ENCODE measurements at places on chromosomes 6 and 20.
A peak's percentile ranks its signal among the peaks of the same experiment; 100 is the strongest.

DNA sequence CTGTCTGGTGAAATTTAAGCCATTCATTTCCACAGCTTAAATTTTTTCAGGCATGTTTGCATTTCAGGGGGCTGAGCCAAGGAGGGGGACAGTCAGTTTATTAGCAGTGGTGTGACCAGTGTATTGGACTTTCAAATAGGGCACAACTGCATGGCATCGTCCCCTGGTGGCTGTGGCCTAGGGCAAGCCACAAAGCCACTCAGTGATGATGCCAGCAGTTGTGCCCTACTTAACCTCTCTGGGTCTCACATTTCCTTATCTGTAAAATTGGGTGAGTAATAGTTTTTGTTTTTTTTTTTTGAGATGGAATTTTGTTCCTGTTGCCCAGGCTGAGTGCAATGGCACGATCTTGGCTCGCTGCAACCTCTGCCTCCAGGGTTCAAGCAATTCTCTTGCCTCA lies 48.0 kb downstream of the CDC5L start:
- DNase-seq: no peak

- no peak for DNase-seq
Measured at GRCh38 chr20:62832212-62832922, 15.5 kb downstream of the COL9A3 start.

DNA sequence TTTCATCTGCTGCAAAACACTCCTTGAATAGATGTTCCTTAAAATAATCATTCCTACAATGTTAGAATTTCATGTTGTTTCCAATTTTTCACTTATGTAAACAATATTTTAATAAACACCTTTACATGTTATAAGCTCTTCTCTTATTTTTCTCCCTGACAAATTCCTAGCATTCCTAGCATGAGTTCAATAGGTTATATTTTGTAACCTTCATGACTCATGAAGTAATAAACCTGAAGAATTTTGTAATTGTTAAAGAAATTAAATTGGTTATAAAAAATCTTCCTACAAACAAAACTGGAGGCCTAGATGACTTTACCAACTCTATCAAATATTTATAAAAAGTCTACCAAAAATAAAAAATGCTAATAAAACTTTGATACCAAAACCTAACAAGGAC lies 66.3 kb downstream of the NT5E start:
- peak; percentile 9 for DNase-seq

DNA sequence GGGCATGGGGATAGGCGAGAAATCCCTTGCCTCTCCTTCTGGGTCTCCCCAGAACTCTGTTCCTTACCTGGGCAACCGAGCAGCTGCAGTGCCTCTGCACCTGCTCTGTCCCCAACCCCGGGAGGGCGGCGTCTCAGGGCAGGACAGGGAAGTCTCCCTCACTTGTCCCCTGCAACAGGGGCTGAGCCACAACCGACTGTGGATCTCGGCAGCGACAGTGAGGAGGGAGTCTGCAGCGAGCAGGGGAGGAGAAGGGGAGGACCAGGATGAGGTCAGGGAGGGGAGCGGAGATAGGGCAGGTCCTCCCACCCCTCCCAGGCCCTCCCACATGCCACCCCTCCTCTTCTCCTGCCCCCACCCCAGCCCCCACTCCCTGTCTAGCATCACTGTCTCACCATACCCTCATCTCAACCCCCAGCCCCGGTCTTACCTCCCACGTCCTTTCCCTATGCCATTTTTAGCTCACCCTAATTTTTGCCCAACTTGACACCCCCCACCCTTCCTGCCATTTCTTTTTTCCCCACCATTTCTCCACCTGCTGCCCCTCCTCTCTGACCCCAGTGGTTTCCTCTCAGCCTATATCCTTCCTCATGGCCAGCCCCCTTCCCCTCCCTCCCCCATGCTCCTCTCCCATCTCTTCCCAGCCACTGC lies at the start of gene TNXB:
TNXB (minus strand) TSS at position 225 of the 651 bp plus-strand sequence. CDS start 11,140 bp downstream, outside the sequence.
- DNase-seq: no peak

DNA sequence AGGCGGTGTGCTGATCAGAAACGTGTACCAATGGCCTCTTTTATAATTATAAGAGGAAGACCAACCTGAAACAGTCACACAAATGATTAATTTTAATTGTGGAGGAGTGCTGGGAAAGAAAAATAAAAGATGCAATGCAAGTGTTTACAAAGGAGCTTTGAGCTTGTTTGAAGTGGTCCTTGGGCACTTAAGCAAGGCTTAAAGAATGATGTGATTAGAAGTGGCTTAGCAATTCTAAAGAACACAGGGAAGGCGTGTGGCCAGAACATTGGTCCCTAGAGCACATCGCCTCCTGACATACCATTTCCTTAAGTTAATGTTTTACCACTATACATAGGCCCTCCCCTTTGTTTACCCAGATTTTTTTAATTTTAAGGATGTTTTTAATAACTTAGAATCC lies 26.1 kb downstream of the PTPN1 start:
- no peak for DNase-seq

GRCh38 chr6:157961832-157962575 lies 19.7 kb upstream of the SYNJ2 start:
- DNase-seq: no peak

- no peak for DNase-seq
Measured at GRCh38 chr6:31541059-31541657, 645 bp downstream of the DDX39B start.

- peak; percentile 16 for DNase-seq
Measured at GRCh38 chr6:106783640-106784566, 154.5 kb downstream of the QRSL1 start.

GRCh38 chr6:112231594-112232060 lies 22.7 kb downstream of the LAMA4 start:
- DNase-seq: no peak

DNA sequence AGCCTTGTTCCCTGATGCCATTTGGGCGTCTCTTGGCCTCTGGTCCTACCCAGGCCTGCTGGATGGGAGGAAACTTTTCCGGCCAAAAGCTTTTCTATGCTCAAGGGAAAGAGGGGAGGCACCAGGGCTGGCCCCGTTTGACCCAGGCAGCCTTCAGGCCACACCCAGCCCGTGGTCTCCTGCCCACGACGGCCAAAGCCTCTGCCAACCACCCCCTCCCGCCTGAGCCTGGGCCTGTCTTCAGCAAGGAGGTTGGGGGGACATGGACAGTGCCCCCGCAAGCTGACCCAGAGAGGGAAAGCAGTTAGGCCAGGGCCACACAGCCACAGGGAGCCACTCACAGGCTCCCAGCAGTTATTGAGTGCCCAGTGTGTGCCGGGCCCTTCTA lies 49.5 kb downstream of the SRC start:
- DNase-seq: no peak

DNA sequence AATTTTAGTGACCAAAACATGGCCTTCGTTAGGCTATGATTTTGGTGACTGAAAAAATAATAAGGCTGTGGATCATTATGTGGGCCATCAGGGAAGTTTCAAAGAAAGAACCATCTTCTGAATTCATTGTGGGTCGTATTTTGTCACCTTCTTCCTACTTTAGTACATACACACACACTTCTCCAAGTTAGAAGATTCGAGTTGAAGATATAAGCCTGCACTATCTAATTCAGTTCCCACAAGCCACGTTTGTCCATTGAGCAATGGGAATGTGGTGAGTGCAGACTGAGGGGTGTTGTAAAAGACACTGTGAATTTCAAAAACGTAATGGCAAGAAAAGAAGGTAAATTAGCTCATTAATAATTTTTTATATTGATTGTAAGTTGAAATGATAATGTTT lies 766.0 kb downstream of the KIF16B start:
- DNase-seq: no peak

DNA sequence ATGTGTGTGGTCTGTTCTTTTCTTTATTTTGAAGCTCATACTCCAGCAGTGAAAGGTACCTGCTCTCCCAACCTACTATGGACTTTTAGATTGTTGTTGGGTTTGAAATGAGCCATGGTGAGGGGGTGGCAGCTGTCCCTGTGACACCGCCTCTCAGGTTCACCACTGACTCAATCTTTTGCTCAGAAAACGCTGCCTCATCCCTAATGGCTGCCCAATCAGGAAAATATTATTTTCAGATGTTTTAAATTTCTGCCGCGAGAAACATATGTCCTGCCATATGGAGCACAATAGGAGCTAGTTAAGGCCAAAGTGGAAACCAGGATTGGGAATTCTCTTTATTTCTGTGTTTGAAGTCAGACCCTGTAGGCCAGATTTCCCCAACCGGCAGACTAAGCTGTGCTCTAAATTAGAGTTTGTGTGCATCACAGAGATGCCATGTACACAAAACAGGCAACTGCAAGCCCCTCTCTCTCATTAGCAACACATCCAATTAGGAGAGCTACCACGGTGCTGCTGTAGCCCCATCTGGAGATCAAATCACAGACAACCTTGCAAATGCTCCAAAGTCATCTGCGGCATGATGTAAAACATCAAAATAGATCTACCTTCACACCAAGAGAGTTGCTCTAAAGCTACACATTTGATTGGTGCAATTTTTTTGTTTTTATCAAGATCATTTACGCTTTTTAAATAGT lies 144.1 kb upstream of the BACH2 start:
- no peak for DNase-seq

GRCh38 chr6:116400328-116400727 lies 29.6 kb downstream of the DSE start:
- DNase-seq: no peak

DNA sequence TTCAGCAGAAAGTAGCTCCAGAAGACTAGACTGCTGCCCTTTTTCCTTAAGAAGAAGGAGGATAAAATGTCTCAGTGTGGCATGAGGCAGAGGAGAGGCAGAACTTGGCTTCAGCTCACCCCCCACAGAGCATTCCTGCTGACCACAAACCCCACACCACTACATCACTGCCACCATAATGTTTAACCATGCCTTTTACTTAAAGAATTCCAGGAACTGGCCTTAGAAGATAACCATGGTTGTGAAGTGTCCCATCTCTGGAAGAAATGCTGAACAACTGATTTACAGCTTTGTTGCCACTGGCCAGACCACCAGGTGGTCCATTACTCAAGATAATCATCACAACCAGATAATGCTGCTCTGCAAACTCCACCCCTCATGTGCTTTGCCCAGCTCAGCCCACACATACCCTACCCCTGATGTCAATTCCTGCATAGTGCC lies 154.1 kb downstream of the CD24 start:
- peak; percentile 12 for DNase-seq

- DNase-seq: peak; percentile 6
Measured at GRCh38 chr6:139820210-139820609, 445.8 kb upstream of the CITED2 start.

- no peak for DNase-seq
Measured at GRCh38 chr6:57310817-57311157, 6.6 kb upstream of the PRIM2 start.

DNA sequence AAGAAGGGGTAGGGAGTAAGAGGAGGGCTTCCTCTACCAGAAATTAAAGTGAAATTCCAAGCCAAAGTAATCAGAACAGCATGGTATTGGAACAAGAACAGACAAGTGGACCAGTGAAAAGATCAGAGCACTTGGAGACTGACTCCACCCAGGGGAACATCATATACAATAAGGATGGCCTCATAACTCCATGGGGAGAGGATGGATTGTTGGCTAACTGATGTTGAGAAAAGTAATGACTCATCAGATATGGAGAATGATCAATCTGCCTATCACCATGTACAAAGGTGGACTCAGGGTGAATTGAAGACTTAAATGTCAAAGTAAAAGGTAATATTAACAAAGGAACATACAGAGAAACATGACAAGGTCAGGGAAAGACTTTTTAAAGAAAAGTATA lies 12.8 kb downstream of the SLC22A3 start:
- DNase-seq: no peak

DNA sequence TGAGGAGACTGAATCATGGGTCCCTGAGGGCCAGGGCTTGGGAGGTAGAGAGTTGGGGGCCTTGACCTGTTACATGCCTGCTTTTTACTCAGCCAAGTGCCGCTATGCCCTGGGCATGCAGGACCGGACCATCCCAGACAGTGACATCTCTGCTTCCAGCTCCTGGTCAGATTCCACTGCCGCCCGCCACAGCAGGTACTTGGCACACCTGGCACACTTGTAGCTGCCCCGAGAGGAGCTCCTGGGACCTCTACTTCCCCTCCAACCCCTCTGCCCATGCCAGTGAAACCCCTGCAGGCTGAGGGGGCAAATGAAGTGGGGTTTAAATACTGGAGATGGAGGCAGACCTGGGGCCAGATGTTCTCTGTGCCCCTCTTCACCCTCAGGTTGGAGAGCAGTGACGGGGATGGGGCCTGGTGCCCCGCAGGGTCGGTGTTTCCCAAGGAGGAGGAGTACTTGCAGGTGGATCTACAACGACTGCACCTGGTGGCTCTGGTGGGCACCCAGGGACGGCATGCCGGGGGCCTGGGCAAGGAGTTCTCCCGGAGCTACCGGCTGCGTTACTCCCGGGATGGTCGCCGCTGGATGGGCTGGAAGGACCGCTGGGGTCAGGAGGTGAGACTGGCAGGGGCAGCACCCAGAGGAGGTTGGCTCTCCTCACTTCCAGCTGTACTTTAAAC lies 4.6 kb downstream of the DDR1 start:
- no peak for DNase-seq
